ENCODE measurements at places on chromosomes 6 and 20.

DNA sequence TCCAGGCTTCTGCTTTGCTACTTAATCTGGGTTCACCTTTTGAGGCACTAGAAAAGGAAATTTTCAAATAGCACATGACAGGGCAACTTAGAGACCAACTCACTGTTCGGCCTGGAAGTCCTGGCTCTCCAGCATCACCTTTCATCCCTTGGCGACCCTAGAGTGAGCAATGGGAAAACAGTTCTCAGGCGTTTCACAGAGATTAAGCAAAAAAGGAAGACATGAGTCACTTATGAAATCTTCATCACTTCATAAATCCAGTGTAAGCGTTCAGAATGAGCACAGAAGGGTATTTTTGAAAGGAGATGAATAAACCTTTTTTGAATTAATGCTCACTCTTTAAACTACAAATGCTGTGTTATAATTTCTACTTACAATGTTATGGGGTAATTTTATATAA, 104.0 kb downstream of the COL12A1 start:
- DNase-seq: no peak

DNA sequence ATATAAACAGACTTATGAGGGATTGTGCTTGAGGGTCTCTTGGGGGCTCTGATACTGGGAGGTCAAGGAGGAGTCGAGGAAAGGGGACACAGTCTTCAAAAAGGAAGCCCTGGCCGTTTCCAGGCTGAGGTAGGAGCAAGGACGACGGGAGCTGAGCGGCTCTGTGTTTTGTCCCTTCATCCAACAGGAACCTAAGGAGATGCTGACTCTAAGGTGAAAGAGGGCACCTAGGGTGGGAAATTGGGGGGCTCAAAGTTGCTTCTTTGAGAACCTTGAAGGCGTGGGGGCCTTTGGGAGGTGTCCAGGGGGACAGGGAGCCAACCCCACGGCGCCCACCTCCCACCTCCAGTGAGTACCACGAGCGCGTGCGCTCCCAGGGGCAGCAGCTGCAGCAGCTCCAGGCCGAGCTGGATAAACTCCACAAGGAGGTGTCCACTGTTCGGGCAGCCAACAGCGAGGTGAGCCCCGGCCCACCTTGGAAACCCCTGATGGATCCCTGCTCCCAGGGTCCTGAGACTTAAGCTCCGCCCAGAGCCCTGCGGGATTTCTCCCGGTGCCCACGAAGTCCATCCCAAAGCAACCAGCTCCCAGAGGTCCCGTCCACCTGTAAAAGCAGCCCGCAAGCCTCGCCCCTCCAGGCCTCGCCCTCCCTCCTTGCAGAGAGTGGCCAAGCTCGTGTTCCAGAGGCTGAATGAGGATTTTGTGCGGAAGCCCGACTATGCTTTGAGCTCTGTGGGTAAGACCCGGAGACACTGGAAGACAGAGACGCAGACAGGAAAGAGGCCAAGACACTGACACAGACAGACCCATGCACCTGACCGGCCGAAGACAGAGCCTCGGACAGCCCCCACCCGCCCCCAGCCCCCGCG, 2.9 kb downstream of the SPAG4 start:
- DNase-seq: peak; percentile 6

GRCh38 chr20:41395667-41396664, 29.3 kb upstream of the EMILIN3 start:
- no peak for DNase-seq

GRCh38 chr20:652615-653109, 338 bp downstream of the SRXN1 start:
- no peak for DNase-seq

DNA sequence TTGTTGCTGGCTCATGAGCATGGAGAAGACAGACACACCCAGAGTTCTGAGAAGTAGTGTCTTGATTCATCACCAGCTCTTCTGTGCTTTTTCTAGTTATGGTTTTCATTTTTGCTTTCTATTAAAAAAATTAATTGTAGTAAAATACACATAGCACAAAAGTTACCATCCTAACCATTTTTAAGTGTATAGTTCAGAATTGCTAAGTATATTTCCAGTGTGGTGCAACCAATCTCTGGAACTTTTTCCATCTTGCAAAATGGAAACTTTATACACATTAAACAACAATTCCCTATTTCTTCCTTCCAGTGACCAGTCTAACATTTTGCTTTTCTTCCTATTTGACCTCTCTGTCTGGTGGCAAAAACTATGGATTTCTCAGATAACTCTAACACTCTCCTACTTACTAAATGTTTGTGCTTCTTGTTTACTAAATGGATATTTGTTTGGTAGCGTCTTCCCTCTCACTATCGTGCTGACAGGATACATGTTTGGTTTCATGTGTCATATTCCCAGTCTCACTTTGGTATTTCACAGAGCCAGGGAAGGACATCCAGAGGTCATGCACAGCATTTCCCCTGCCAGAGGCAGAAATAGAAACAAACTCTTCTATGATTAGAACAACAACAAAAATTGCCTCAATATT, 40.6 kb downstream of the TXLNB start:
- peak; percentile 68 for DNase-seq

GRCh38 chr6:38152620-38153019, 333.1 kb downstream of the ZFAND3 start:
- DNase-seq: no peak

GRCh38 chr6:165049362-165049761, 260.0 kb downstream of the C6orf118 start:
- DNase-seq: no peak

- DNase-seq: no peak
Measured at GRCh38 chr20:12315652-12316051, 398.0 kb downstream of the BTBD3 start.

- no peak for DNase-seq
Measured at GRCh38 chr6:139586273-139586672, 211.8 kb upstream of the CITED2 start.

- no peak for DNase-seq
Measured at GRCh38 chr20:9677100-9677623, 161.7 kb downstream of the PAK5 start.

GRCh38 chr6:31416394-31417014, 13.1 kb downstream of the MICA start:
- no peak for DNase-seq

- DNase-seq: peak; percentile 25
Measured at GRCh38 chr6:131532580-131533039, 40.4 kb upstream of the ARG1 start.

GRCh38 chr6:126724821-126725220, 384.9 kb downstream of the CENPW start:
- no peak for DNase-seq

DNA sequence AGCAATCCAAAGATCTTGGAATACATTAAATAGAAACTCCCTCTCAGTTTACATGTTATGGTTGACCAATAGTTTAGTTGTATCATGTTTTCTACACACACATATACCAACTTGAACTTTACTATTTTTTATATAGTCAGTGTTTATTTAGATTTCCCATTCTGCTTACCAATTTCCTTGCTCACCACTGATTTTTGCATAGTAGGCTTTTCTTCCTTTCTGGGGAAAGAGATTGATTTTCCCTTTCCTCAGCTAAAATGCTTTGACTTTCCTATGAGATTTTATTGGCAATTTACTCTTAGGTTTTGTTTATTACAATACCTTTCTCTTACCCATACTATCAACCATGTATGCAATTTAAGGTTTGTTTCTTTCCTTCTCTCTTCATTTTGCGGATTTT, 665.6 kb downstream of the PTPRT start:
- no peak for DNase-seq

DNA sequence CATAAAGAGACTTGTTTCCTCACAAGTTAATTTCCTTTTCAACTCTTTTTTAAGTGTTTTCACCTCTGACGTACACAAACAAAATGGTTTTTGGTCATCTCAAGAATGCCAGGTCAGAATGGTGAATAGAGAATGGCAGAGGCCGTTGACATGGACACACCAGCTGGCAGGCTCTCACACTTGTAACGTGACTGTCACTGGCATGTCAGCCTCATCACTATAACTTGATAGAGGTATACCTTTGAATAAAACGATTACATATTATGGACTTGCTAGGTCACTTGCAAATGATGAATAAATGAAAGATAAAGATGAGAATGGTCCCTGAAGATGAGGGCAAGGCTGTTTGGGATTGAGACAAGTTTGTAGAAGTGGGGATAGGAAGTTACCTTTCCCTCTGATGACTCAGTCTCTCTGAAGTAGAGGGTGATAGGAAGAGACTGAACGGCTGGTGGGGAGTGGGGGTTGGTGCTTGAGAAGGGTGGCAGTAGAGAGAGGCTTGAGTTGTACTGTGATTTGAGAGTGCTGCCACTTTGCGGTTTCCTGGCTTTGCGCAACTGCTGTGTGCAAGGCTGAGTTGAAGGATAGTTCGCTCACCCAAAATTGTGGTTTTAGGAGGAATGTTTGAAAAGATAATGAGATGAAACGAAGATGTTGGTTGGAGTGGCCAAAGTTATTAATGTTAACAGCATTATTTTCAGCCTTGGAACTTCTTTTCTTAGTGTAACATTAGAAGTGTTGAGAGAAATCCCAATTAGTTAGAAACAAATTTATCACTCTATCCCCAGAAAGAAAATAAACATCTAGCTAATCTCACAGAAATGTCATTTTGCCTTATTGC, 30.3 kb downstream of the TBPL1 start:
- peak; percentile 44 for DNase-seq

DNA sequence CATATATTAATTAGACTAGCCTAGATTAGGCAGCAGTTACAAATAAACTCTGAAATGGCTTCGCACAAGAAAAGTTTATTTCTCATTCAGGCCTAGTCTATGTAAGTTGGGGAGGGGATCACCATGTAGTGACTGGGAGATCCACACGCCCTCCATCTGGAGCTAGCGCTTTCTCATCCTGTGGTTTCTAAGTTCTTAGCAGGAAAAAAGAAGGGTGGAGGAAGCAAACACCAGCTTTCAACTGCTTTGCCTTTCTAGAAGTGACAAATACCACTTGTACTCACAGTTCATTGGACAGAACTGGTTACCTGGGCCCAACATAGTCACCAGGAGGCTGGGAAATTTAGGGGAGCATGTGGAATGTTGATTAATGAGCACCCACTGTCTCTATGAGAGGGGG, 46.6 kb downstream of the NDUFAF5 start:
- no peak for DNase-seq

GRCh38 chr6:13615792-13616120, 621 bp downstream of the NOL7 start:
- DNase-seq: peak; percentile 39

- DNase-seq: no peak
Measured at GRCh38 chr6:35755278-35755924, 18.6 kb downstream of the ARMC12 start.

DNA sequence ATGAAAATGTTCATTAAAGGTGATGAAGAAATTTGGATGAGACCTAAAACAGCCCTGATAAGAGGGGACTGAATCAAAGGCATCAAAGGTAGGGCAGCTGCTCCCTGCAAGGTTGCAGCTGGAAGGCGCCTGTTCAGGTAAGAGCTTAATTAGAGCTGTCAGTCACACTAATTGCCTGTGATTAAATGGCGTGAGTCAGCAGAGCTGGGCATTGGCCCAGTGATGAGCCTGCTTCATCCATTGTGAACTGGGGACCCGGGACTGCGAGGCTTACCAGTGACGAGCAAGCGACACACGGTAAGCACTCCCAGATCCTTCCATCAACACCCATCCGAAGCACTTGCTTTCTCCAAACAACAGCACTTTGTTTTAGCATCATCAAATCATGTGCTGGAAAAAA, 621.5 kb upstream of the CDH4 start:
- no peak for DNase-seq

DNA sequence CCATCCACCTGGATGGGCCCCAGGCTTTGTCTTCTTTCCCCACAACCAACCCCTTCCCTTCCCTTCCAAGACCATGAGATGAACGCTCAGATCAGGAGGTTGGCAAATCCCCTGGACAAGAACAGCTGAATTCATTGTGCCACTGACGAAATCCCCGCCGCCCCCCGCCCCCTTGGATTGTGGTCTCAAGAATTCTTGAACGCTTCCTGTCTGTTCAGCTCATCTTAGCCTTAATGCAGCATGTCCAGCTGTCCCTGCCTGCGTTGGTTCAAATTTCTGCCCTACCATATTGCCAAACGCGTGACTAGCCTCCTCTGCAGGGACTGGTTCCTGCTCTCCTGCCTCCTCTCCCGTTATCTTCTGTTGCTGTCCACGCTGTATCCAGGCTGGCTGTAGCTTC, 133.2 kb downstream of the CDH4 start:
- no peak for DNase-seq

- DNase-seq: peak; percentile 32
Measured at GRCh38 chr20:58416835-58417234, 27.8 kb downstream of the VAPB start.

- no peak for DNase-seq
Measured at GRCh38 chr6:84975316-84975715, 210.9 kb upstream of the TBX18 start.

- peak; percentile 17 for DNase-seq
Measured at GRCh38 chr6:87922947-87923330, 124.7 kb upstream of the SPACA1 start.

DNA sequence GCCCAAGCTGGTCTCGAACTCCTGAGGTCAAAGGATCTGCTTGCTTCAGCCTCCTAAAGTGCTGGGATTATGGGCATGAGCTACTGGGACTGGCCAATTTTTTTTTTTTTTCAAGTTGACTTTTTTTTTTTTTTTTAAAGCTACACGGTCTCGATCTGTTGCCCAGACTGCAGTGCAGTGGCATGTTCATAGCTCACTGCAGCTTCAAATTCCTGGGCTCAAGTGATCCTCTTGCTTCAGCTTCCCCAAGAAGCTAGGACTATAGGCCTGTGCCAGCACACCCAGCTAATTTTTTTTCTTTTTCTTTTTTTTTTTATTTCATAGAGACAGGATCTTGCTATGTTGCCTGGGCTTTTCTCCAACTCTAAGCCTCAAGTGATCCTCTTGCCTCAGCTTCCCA, 59.5 kb downstream of the NCOA3 start:
- DNase-seq: no peak

DNA sequence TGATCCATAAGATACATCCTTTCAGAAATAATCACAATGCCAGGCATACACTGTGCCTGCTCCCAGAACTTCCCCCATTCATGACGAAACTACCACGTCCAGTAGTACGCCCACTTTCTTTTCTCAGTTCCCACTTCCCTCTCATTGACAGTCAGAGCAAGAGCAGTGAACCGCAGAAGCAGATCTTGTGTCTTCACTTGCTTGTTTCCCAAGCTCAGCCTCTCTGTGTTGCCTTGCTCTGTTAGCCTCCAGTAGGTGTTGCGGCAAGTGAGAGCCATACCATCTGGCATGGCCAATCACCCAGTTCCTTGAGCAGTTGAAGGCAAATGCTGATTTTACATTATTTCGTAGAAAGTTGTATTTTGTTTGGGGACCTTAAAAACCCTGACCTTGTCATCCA, 11.7 kb downstream of the UST start:
- DNase-seq: peak; percentile 30

DNA sequence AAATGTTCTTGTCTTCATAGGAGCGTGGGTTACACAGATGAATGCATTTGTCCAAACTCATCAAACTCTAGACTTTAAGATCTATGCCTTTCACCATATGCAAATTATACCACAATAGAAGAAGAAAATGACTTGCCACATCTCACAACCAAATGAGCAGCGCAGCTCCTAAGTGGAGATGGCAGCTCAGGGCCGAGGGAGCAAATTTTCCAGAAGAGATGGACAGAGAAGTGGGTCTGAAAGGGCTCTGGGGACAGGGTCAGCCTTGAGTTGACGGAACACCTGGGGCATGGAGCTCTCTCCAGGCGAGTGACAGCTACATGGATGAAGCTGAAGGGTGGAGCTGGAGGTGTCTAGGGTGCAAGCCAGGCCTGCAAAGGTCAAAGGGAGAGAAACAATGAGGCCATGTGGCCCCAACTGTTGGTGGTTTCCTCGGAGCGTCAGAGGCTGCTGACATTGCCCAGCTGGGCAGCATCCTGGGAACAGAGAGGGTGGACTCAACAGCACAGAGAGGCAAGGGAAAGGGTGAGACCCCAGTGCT, 228.3 kb downstream of the NRN1 start:
- DNase-seq: no peak

GRCh38 chr20:58238490-58238889, 10.0 kb upstream of the ANKRD60 start:
- DNase-seq: no peak

Data from CD4-positive, alpha-beta T cell treated with Interleukin-4 for 4 hours (primary cell).